ENCODE measurements at places on chromosomes 6 and 20. TPM values are rescaled to one million over a fixed set of nuclear protein-coding genes. Genes with fewer than 3 reads are reported as not detected.

DPPA5 gene
- not detected for total RNA-seq

CDSN gene
- total RNA-seq: not detected

CCN2 gene
- under 0.01 TPM for total RNA-seq

PTCRA gene
- total RNA-seq: 6.9 TPM

RPS6KA2 gene
- total RNA-seq: 2.4 TPM

TFAP2D gene
- not detected for total RNA-seq

C6orf52 gene
- not detected for total RNA-seq

C20orf202 gene
- total RNA-seq: not detected

TPD52L1 gene
- total RNA-seq: 0.31 TPM

CCN5 gene
- total RNA-seq: not detected

TSBP1 gene
- total RNA-seq: not detected

CLVS2 gene
- under 0.01 TPM for total RNA-seq

C20orf204 gene
- 2.9 TPM for total RNA-seq

C6orf163 gene
- total RNA-seq: 2.0 TPM

PSORS1C2 gene
- not detected for total RNA-seq

KCNK5 gene
- 0.31 TPM for total RNA-seq

ID4 gene
- total RNA-seq: not detected

SNAP91 gene
- not detected for total RNA-seq

All from mononuclear cell (primary cell).